NCI-H1105 treated with DMSO at 0.1 percent for 48 hours (cell line): ENCODE measurements at places on chromosomes 1 and 21.

- DNase-seq, result no peak
Measured at GRCh38 chr1:229440851-229441537, 7.1 kb upstream of the ACTA1 start.

GRCh38 chr21:28789523-28789922 is 203.2 kb downstream of the LTN1 start:
- DNase-seq, result no peak

DNA sequence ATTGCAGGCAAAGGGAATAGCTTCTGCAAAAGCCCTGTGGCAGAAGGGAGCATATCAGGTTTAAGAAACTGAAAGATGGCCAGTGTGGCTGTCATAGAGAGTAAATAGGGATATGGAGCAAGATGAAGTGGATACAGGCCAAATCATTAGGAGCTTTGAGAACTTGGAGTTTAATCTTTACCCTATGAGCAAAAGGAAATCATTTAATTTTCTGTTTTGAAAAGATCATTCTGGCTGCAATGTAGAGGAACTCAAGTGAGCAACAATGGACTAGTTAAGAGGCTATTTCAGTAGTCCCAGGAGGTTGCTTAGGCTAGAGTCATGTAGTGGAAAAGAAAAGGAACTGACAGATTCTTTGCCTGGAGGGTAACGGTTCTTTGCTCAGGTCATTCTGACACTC is 47.2 kb downstream of the RAP1A start:
- DNase-seq, result no peak

DNA sequence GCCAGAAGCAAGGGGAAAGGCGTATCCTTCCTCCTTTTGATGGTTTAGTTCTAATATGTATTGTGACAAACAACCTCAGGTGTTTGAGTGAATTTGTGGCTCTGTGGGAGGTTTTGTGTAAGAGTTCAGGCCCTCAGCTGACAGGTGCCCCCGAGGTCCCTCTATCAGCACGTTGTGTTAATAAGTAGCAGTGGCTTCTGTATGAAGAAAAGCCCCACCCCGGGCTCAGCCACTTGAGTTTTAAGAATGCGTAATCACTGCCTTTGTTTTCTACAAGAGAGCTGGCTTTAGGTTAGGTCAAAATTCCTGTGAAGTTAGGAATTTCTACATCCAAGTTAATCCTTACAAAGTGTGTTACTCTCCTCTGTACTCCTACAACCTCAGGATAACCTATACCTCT is 92.4 kb upstream of the PGBD5 start:
- no peak for DNase-seq

DNA sequence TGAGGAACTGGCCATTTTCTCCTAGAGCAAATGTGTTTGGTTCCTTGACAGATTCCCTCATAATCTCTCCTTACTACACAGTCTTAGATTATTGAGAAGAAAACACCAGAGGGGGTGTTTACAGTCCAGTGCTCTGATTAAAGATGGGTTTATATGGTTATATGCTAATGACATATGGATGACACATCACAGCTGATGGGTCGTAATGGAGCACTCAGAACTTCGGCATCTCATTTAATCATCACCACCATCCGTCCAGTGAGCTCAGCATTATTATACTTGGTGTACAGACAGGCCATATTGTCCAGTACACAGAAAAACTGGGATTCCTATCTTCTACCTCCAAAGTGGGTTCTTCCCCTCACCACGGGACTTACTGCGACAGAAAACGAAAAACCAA is 22.3 kb upstream of the NR5A2 start:
- no peak for DNase-seq

- DNase-seq, result no peak
Measured at GRCh38 chr1:178528228-178528952, 15.5 kb downstream of the TEX35 start.
